Adipose tissue (tissue), 3 donors: ENCODE measurements at places on chromosomes 16 and 17. TPM values are rescaled to one million over a fixed set of nuclear protein-coding genes. Genes with fewer than 3 reads are reported as not detected.

Gene MYH11
- polyA plus RNA-seq, result 4.7 TPM

Gene ADAP2
- 2.1 TPM for polyA plus RNA-seq

Gene IGF2BP1
- polyA plus RNA-seq, result 0.01 TPM

Gene TEX19
- not detected for polyA plus RNA-seq

Gene KRT36
- polyA plus RNA-seq, result not detected

Gene SLC16A13
- polyA plus RNA-seq, result 1.8 TPM

Gene SLC38A8
- polyA plus RNA-seq, result 1.2 TPM

Gene IRX5
- 0.24 TPM for polyA plus RNA-seq

Gene ABCC6
- 17.0 TPM for polyA plus RNA-seq

Gene KCTD19
- 0.56 TPM for polyA plus RNA-seq

Gene PHOSPHO1
- polyA plus RNA-seq, result not detected

Gene GINS2
- 0.22 TPM for polyA plus RNA-seq

Gene SEPTIN1
- polyA plus RNA-seq, result 3.9 TPM

Gene TBC1D3
- not detected for polyA plus RNA-seq

Gene TMUB2
- 20.7 TPM for polyA plus RNA-seq

Gene PRR29
- 0.45 TPM for polyA plus RNA-seq

Gene C17orf100
- polyA plus RNA-seq, result 0.65 TPM

Gene GUCY2D
- 0.15 TPM for polyA plus RNA-seq

Gene FOXL1
- 0.56 TPM for polyA plus RNA-seq

Gene ATP1B2
- polyA plus RNA-seq, result 2.2 TPM

Gene C16orf92
- polyA plus RNA-seq, result not detected

Gene TNFRSF17
- polyA plus RNA-seq, result 0.20 TPM

Gene NKD1
- polyA plus RNA-seq, result 1.1 TPM

Gene TPSG1
- 0.15 TPM for polyA plus RNA-seq

Gene BCL6B
- polyA plus RNA-seq, result 23.0 TPM
